ENCODE measurements at places on chromosomes 4 and X. TPM values are rescaled to one million over a fixed set of nuclear protein-coding genes. Genes with fewer than 3 reads are reported as not detected.

GRCh38 chr4:124710015-124710741, 2.4 kb downstream of the ANKRD50 start:
- DNase-seq = no peak

GRCh38 chrX:97030463-97030862, 146.8 kb downstream of the RPA4 start:
- DNase-seq = no peak

DNA sequence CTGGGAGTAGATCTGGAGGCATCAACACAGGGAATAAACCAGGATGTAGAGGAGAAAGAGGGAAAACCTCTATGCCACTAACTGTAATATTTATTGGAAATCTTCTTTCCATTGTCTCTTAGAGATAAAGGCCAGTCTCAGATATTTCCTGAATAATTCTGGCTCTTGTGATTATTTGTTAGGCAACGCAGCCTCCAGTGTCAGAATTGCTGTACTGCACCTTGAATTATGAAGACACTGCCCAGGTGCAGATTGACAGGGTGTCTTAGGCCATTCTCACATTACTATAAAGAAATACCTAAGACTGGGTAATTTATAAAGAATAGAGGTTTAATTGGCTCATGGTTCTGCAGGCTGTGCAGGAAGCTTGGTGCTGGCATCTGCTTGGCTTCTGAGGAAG, 100.7 kb upstream of the ZDHHC15 start:
- DNase-seq = no peak

DNA sequence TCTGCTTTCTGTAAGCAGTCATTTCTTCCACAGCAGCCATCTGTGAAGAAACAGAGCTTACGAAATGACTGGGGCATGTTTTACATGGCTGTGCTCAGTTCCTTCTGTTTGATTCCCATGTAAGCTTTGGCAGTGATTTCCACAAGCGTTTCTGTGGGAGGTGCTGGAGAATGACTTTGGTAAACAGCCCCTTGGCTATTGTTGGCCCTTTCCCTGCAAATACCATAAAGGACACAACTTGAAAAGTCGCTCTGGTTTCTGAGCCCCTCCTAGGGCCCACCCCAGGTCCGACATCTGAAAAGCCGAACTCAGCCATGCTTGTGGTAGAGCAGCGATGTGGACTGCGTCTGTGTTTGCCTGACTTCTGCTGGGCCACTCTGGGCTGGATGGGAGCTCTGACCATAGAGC, 3.7 kb downstream of the LIMCH1 start:
- no peak for DNase-seq

GRCh38 chr4:128606173-128606572, 203.3 kb upstream of the JADE1 start:
- no peak for DNase-seq

- no peak for DNase-seq
Measured at GRCh38 chr4:127479031-127479622, 153.6 kb upstream of the INTU start.

ALAS2 gene
- 0.94 TPM for total RNA-seq

All from B cell (primary cell).